Activated T-helper 1 cell treated with anti-CD3 and anti-CD28 coated beads, Interleukin-2, amount 50 U/mL, for 16 hours (primary cell): ENCODE measurements at places on chromosomes 7 and 10.

DNA sequence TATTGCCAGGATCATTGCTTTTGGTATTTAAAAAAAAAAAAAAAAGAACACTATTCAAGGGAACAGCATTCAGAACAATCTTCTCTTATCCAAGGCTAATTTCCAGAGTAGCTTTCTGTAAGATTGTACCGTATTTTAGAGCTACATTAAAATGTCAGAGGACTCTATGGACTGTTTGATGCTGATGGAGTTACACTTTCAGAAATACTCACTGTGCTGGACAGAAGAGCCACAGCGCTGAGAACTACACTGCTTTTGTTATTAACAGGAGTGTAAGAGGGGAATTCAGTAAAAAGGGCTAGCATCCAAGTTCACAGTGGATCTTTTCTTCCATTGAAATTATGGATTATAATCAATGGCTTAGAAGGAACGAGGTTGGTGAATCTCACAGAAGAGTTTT is 247.7 kb downstream of the AHR start:
- no peak for DNase-seq

DNA sequence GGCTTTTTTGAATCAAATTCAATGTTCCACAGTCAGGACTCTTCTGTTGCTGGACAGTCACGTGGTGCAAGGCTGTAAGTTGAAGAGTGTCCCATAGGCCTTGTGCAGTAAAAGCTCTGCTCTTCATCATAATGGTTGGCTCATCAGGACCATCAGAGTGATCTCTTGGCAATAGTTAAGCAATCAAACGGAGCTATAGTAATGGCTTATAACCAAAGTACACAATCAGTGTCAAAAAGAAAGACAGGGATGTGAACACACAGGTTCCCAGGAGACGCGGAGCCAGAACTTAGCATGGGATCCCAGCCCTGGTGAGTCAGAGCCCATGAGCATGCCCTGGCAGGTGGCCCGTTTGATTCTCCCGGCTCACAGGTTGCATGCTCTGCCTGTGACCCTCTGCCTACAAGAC is 10.8 kb upstream of the GPNMB start:
- DNase-seq: no peak

- DNase-seq: no peak
These were observed 355.8 kb upstream of the VSTM2A start for GRCh38 chr7:54186336-54186735.

DNA sequence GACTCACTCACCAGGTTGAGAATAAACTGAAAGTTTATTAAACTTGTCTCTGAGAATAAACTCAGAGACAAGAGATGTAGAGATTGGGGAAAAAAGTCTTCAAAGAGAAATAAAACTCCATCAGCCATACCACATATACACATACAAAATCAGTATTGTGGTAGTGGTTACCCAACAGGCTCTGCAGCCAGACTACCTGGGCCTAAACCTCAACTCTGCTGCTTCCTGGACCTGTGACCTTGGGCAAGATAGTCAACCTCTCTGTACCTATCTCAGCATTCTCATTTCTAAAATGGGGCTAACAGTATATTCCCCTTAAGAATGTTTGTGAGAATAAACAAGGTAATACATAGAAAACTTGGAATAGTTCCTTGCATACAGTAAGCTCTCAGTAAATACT is 15.3 kb downstream of the TPK1 start:
- no peak for DNase-seq

DNA sequence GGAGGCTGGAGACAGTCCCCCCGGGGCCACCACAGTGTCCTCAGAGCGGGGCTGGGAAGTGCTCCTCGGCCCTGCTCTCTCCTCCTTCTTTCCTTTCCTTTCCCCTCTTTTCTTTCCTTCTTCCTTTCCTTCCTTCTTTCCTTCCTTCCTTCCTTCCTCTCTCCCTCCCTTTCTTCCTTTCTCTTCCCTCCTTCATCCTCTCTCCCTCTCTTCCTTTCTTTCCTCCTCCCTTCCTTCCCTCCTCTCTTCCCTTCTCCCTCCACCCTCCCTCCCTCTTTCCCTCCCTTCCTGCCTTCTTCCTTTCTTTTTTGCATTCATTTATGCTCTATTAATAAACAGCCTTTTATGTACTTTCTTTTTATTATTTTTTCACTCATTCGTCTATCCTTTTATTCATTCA is 127.1 kb upstream of the TCERG1L start:
- no peak for DNase-seq

GRCh38 chr10:32790483-32790882 is 167.5 kb downstream of the ITGB1 start:
- no peak for DNase-seq

- no peak for DNase-seq
These were observed 39.2 kb downstream of the AIFM2 start for GRCh38 chr10:70093335-70093944.

DNA sequence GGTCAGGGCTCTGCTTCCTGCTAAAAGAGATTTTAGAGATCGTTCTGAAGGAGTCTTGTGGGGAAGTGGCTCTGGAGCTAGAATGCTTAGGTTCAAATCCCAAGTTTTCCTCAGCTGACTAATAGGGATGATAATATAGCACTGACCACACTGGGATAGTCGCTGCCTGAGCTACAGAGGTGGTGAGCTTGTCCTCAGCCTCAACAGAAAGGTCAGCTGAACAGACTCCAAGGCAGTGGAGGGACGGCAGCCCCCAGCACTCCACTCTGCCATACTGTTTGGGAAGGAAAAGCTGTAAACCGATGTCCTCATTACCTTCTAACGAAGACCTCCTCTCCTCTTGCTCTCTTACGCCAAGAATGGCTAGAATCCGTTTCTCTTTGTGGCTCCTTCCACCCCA is 36.2 kb downstream of the KAT6B start:
- no peak for DNase-seq

DNA sequence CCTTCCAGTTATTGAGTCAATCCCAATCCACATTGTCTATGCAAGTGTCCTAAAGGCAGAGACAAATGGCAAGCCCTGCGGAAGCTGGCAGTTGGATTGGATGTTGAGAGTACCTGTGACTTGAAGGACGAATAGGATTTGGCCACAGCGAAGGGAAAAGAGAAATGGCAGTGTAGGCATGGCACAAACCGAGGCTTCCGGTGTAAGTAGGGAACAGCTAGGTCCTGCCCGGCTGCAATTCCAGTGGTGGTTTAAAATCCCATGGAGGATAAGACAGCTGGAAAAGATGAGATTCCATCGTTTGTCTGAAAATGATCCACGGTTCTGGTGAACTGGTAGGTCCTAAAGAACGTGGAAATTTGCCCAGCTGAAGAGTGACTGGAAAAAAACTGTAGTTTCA is 296.2 kb downstream of the TCERG1L start:
- DNase-seq: no peak

GRCh38 chr7:16202303-16202702 is 219.0 kb downstream of the CRPPA start:
- no peak for DNase-seq

DNA sequence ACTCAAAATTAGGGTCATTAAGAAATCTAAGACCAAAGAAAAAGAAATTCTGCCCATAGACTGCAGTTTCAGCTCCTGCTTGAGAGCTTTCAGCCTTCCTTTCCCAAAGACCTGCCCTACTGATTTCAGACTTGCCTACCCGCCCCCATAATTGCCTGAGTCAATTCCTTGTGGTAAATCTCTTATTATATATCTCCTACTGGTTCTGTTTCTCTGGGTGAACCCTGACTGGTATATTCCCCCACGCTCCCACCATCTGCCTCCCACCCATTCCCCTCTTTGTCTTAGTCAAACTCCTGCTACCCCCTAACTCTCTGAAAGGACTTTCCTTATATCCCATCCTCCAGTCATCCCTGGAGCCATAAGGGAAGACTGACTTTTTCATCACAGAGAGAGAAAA is 64.7 kb upstream of the MET start:
- DNase-seq: no peak

GRCh38 chr10:92849234-92849525 is 860 bp downstream of the EXOC6 start:
- no peak for DNase-seq

GRCh38 chr7:32761451-32762205 is 129.9 kb downstream of the KBTBD2 start:
- DNase-seq: no peak

- DNase-seq: no peak
These were observed 4.3 kb upstream of the CALU start for GRCh38 chr7:128734890-128735289.

DNA sequence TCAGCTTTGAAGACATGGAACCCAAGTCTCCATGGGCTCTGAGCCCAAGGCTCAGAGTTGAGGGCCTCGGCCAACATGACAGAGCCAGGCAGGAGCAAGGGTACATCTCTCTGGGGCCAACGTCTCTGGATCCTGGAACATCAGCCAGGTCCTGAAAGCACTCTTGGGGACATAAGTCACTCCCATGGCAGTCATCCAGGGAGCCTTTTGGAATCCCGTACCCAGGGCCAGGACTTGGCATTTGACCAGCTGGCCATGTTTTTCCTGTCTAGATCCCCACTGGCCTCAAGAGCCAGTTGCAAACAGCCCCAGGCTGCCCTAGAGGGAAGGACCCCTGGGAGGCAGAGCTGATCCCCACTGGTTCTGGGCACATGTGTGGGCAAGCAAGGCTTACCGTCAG is 4.3 kb upstream of the CXCL12 start:
- DNase-seq: no peak

DNA sequence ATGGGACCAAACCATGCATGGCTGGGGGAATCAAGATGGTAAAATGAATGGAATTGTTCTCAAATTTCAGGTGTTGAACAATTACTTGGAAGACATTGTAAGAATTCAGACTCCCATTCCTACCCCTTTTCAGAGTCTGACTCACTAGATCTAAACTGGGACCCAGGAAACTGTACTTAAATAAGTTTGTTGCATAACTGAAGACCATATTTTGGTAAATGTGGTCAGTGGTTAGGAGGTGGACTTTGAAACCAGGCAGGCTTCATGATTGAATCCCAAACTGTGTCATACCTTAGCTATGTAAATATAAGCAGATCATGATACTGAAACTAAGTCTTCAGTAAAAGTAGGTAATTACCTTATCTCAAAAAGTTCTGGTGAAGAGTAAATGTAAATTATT is 41.7 kb downstream of the ZWINT start:
- DNase-seq: no peak

DNA sequence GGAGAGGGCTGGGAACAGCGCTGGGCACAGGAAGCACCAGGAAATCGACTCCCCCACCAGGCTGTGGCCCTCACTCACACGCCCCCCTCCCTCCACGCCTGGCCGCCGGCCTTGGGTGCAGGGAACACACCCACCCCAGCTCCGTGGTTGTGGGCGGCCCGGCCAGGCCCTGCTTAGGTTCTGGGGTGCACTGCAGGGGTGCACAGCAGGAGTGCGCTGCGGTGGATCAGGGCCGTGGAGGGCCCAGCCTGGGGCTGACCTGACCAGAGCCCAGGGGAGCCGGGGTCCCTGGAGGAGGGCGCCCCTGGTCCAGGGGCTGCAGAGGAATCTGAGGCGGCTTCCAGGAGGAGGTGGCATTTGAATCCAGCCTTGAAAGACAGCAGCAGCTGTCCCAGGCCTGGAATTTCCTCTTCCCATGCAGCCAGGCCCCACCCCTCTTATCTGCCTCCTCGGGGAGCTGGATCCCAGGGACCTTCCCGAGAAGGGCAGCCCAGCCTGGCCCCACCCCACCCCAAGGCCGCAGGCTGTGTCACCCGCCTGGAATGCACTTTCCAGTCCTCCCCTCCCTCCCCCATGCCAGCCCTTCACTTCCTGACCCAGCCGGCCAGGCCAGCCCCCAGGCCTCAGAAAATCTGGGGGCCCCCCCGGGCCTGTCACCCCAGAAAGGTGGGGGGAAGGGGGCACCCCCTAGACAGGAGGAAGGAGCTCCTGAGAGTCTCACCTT is 18.4 kb upstream of the PDGFA start:
- DNase-seq: no peak

DNA sequence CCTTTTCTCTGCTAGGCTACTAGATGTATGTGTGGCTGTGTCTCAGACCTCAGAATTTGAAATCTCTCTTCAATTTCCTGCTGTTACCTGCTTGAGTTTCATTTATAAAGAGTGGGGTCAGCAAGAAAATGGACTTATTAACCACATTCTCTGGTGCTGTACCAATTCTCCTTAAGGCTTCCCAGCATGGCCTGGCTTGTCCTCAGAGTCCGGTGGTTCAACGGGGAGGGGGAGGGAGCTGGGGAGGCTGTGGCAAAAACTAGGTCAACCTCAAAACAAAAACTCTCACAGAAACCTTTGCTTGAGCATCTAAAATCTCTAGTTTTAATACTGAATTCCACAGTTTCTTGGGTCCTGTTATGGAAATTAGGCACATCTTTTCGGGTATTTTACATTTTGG is 389.1 kb upstream of the COBL start:
- DNase-seq: no peak

- no peak for DNase-seq
These were observed 23.6 kb upstream of the ZRANB1 start for GRCh38 chr10:124918191-124918830.

GRCh38 chr7:75050501-75050900 is 23.1 kb downstream of the RCC1L start:
- no peak for DNase-seq

DNA sequence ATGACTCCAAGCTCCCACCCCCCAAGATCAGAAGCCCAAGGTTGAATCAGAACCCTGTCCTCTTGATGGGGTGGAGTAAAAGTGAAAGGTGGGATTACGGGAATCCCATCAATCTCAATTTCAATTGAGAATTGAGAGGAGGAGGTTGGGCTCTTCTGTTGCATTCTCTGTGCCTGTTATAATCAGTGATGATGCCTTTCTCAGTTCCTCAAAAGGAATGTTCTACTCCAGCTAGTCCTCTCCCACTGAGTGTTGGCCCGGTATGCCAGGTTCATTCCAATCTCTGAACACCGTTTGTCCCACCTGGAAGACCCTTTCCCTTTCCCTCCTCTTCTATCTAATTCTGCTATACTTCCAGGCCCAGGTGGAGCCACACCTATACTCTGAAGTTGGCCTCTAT is 17.2 kb upstream of the XPNPEP1 start:
- DNase-seq: no peak

- no peak for DNase-seq
These were observed 466 bp upstream of the GPR26 start for GRCh38 chr10:123665491-123666286.

- no peak for DNase-seq
These were observed 40.9 kb downstream of the CDH23 start for GRCh38 chr10:71437537-71438092.
